Activated CD4-positive, alpha-beta T cell treated with anti-CD3 and anti-CD28 coated beads, Interleukin-10, Interleukin-2, amounts not matched to agents 100 ng/mL and 50 ng/mL, durations not matched to agents 16 hours and 8 hours (primary cell): ENCODE measurements at places on chromosomes 1 and 21.

GRCh38 chr1:236524142-236524894, 536 bp downstream of the LGALS8 start:
- peak; percentile 85 for DNase-seq

DNA sequence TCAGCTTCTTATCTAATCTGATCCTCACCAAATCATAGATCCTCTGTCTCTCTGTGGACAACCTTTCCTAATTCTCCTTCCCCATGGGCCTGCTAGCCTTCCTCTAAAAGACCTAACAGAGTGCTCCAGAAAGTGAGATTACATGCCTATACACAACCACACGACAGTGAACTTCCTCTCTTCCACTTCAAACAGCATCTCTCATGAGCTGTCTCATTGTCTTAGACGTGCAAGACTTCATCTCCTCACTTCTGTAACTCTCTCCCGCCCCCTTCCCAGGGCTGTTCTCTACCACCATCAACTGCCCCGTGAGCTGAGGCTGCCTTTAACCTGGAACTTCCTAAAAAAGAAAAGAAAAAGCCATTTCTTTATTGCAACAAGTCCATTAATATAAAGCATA, 14.1 kb upstream of the A3GALT2 start:
- DNase-seq, result no peak

DNA sequence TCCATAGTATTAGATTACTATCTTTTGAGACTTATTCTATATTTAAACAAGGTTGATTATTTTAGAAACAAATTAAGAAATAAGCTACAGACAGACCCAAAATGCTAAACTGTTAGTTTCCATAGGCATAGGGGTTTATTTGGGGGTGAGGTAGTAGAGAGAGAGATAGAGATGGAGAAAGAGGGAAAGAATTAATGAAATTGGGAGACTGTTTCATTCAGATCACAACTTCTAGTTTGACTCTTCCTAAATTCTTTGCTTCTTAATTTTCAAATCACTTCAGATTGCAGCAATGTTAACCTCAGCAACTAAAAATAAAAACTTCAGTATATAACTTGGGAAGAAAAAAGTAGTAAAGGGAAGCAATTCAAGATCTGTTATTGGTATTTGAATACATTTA, 3.4 kb downstream of the JUN start:
- DNase-seq, result no peak

- no peak for DNase-seq
Measured at GRCh38 chr1:165793951-165794350, 25.3 kb upstream of the TMCO1 start.

- no peak for DNase-seq
Measured at GRCh38 chr21:38853421-38853919, 47.7 kb downstream of the ETS2 start.

DNA sequence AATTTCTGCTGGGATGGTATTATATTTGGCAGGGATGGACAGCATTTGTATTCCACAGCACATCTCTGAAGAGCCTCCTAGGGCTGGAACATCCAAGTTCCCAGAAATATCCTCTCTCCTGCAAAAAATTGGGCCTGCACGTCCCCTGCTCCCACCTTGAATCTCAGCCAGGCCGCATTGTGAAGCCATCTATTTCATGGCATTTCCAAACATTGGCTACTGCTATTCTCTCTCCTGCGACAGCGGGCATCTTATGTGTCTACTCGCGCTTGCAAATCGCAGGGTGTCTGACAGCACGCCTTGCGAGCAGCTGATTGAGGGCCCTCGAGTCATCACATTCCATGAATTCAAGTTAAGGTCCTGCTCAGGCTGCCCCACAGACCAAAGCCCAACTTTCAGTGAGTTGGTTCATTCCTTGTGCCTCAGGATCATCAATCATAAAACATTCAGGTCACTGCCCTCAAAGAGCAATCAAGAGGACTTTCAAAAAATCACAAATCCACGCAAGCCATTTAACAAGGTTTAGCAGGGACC, 15.8 kb downstream of the RGS8 start:
- DNase-seq, result no peak

DNA sequence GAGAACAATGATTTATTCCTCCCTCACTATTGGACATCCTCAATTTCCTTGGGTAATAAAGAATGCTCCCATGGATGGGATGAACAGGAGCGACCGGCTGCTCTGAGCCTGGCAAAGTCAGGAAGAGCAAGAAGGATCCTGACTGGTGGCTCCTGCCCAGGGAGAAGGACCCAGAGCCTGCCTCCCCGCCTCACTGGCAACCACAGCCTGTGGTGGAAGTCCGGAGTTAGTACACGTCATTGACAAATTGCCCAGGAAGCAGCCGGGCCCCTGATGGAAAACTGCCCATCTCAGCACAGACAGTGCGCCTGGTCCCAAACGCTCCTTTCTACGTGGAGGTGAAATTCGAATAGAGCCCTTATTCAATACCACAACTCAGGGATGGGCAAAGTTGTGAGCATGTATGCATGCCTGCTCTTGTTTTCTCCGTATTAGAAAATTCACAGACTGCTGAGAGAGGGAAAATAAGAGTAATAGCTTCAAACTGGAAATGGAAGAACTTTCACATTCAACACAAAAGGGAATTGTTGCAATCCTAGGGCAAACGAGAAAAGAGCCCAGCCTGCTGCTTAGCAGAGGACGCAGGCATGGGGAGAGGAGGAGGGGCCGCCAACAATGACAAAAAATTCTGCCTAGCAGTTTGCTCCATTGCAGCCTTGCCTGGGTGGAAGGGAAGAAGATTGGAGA, 397.1 kb upstream of the VAMP3 start:
- no peak for DNase-seq

GRCh38 chr1:176878750-176879536, 285.6 kb downstream of the ASTN1 start:
- no peak for DNase-seq

- no peak for DNase-seq
Measured at GRCh38 chr1:31412205-31412604, 808 bp upstream of the SERINC2 start.

- peak; percentile 22 for DNase-seq
Measured at GRCh38 chr1:39321979-39322378, 117.5 kb downstream of the MACF1 start.

DNA sequence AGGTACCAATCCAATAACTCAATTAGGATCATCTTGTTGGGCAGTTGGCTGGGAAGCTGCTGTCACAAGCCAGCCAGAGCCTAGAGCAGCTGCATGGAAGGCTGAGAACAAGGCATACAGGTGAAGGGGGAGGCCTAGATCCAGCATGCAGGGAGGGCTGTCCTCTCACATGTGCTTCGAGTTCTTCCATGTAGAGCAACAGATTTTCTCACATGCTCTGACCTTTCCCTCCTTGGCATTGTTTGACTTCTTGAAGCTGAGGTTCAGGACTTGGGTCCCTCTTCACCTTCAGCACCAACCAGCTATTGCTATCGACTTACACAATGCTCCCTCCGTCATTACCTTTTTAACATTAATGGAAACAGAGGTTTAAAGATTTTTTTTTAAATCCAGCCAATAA, 257.7 kb downstream of the ATG4C start:
- DNase-seq, result no peak

DNA sequence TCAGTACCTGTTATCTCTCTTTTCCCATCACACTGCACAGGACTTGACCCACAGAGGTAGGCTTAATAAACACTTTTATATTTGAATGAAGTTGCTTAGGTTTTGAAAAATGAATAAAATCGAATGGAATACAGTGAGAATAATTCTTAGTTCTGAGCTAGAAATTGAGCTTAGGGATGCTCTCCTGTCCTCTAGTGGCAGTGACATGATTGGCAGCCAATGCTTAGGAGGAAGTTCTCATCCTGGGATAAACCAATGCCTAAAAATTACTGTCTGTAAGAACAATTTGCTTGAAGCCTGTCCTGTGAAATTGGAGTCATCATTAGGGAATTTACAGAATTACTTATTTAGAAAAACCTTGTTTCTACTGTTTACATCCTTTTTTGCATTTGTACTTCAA, 21.3 kb upstream of the CYP4X1 start:
- no peak for DNase-seq

- peak; percentile 1 for DNase-seq
Measured at GRCh38 chr1:196152975-196153374, 455.3 kb downstream of the KCNT2 start.

DNA sequence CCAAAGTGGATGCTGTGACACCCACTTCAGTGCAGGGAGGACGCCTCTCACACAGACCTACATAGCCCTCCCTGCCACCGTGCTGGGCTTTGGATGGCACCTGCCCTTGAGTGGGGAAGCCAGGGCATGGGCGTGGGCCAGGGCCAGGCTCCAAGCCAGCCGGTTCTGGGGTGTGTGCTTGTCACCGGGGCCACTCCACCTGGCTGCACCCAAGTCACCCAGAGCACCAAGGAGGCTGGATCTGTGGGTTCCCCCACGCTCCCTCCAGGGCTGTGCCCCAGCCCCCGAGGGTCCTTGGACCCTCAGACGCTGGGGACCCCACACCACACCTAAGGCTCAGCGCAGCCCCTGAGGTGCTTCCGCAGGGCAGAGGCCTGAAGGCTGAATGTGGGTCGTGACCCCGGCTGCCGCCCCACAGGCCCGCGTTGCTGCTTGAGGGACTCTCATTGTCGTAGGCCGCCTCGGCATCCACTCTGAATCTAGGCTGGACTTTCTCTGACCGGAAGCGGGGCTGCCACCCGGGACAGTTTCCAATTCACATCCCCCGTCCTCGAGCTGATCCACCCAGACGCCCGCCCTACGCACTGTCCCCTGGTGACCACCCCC, 1.5 kb downstream of the MXRA8 start:
- DNase-seq, result no peak

- DNase-seq, result peak; percentile 73
Measured at GRCh38 chr1:28208818-28209441, 23.9 kb downstream of the DNAJC8 start.

DNA sequence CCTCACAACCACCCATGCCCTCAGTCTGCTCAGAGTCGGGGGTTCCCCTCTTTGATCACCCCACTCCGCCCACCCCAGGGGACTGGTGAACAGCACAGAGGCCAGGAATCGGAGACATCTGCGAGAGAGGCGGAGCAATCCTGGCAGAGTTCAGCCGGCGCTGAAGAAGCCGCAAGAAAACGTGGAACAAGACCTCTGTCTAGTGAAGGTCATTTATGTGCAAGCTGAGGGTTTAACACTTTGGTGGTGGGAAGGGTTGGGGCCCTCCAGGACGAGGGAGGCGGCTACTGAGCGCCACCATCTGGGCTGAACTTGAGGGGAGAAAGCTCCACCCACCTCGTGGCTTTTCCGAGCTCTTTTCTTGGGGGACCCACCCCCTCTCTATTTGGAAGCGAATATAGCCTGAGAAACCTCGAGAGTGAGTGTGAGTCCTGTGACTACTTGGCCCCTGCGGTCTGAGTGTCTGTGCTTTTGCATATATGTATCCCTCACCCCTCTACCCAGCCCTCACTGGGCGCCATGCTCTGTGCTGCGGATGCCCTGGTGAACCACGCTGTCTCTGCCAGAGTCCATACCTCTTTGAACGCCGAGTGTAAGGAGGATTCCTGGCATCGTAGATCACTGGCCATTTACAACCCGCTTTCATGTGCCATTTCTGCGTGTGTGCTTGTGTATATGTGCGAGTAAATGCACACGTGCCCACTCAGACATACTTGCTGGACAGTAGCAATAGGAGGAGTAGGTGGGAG, 1.2 kb upstream of the EPHA10 start:
- peak; percentile 26 for DNase-seq

DNA sequence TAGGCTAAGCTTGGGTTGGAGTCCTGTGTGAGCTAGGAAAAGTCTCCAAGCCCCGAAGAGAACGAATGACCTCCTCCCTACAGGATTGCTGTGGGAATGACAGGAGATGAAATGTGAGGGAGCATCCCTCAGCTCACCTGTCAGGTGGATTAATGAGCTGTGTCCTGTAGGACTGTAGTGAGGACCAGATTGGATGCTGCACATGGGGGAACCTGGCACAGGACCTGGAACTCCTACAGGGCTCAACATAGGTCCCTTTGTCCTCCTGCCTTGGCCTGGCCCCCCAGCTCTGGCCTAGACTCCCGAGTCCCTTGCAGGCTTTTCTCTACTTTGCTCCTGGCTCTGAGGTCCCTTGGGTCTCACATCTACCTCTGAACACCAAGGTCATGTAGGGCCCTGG, 155.7 kb downstream of the PTPRU start:
- DNase-seq, result no peak

DNA sequence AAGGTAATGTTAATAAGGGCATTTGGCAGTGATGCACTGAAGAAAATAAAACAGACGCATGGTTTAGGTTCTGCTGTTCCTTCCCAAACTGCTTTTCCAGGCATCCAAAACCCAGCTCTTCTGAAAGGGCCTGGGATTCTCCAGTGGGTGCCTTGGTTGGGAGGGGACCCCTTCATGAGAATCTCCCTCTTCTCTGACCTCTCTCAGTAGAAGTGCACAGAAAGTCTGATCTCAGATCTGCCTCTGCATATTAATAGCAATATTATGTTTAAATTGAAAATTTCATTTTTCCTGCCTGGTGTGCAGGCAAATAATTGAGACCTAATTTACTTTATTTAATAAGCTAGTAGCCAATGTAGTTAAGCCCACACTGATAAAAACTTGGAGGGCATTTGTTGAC, 260.6 kb downstream of the CAMTA1 start:
- no peak for DNase-seq

DNA sequence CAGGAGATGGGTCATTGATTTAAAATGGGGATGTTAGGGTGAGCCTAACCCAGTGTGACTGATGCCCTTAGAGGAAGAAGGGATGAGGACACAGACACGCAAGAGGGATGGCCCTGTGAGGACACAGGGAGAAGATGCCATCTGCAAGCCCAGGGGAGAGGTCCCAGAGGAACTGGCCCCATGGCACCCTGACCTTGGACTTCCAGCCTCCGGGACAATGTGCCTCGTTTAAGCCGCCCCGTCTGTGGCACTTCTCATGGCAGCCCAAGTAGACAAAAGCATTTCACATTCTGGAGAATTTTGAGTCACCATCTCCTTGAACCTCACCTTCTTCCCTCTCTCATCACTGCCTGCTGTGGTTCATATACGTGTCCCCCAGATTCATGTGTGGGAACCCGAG, 20.1 kb upstream of the PCBP3 start:
- no peak for DNase-seq

DNA sequence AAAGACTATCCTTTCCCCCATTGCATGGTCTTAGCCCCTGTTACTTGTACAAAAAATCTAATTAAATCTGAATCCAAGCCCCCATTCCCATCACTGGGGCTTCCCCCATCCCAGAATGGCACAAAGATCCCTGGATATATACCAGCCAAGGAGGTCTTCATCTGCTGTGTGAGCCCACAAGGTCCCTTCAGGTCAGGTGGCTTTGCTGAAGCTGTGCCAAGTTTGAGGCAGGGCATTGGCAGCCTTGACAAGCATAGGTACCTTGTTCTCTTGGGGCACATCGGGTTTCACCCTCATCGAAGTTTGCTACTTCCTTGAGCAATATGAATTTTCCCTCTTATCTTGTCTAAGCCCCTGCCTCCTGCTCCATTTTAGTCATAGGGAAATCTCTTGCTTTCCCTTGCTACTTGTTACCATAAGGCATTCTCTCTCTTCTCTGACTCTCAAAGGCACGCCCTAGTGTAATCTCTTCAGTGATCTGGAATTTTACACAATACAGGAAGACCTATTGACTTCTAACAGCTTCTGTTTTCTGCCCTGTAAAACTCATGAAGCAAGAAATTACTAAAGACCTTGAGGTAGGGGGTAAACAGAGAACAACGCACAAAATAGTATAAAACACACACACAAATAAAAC, 71.4 kb upstream of the COG2 start:
- DNase-seq, result no peak

- DNase-seq, result no peak
Measured at GRCh38 chr1:119724611-119725218, 13.0 kb downstream of the PHGDH start.
